ENCODE measurements at places on chromosomes 2 and 18.

DNA sequence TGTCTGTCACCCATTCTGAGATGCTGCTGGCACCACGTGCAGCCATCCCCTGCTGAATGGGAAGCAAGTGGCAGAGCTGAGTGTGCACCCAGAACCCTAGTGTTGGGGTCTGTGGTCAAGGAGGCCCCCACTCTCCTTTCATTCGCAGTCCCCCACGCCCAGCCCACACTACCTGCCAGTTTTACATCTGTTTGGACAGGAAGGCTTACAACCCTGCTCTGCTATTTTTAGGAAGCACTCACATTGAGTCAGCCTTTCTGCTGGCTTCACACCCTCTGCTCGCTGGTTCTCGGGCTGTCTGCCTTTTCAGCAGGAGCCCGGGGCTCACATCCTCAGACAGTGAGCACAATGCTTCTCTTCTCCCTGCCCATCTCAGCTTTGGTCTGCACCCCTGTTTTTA is 10.7 kb upstream of the ADCY3 start:
- DNase-seq: peak; percentile 19

DNA sequence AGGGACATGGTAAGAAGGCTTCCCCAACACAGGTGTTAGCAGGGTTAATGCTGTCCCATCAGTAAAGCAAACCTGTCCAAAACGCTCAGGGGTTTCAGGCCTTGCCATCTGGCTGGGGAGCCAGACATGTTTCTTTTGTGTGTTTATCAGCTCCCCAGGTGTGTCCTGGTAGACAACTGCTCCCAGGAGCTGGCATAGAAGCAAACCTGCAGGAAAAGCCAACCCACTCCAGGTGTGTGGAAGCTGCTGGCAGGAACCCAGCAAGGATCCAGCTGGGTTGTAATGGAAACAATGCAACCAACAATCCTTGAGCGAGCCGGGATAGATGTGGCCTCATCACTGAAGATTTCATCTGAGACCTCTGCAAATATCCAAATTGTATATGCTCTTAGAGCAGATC is 123.1 kb downstream of the RAB3GAP1 start:
- no peak for DNase-seq

DNA sequence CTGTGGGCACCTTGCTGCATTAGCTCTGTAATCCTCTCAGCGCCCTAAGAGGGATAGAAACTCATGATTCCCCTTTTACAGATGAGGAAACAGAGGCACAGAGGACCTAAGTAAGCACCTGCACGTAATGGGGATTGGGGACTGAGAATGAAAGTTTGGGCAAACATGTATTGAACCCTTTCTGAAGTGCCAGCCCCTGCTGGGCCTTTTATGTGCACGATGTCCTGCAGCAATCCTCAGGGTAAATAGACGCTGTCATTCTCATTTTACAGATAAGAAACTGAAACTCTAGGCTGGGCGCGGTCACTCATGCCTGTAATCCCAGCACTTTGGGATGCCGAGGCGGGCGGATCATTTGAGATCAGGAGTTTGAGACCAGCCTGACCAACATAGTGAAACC is 117.4 kb downstream of the STPG4 start:
- DNase-seq: no peak

DNA sequence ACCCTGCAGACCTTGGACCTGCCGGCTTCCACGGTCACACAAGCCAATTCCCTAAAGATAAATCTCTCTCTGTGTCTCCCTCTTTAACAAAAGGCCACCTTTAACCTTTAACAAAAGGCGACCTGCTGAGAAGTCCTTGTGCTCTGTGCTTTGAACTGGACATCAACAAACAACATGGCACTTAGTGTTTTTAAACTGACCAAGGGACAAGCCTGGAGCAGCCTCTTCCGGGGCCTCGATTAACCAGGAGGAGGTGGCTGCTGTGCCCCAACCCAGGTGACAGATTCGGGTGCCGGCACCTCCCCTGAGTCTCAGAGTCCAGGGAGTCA is 135.3 kb downstream of the RTP5 start:
- DNase-seq: no peak

DNA sequence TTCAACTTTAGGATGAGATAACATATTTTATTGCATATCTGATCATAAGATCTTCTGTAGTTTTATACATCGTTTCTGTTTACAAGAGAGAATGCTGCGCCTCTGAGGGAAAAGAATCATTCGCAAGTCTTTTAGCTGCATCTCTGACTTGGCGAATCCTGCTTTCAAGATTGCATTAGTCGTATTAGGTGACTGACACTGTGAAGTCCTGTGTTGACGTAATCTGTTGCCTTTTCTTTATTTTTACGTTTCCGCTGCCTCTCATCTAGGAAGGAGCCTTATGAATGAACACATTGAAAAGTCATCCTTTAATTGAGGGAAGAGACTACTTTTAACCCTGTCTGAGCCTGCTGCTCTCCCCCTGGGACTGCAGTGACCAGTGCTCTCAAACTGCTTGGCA is 101.5 kb downstream of the LDLRAD4 start:
- DNase-seq: no peak

DNA sequence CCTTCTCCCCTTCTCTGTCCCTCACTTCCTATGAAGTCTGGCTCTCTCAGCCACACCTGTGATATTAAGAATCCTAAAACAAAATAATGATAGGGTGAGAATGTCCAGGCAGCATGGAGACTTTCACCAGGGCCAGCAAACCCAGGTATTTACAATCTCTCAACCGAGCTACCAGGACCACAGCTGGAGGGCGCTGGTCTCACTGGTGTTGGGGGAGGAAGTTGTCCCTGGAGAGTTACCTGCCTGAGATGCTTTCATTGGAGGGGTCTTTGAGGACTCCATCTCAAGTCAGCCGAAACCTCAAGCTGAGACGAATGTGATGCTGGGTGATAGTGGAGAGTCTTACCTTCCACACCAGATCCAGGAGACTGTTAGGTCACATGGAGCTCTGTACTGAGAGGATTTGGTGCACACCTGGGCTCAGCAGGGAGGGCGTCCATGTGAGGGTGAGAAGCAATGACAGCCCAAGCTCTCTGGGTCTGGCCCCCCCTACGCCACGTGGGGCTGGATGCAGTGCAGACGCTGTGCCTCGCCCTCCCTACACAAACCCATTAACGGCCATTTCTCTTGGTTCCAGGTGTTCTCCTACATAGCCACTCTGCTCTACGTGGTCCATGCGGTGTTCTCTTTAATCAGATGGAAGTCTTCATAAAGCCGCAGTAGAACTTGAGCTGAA is 27.4 kb downstream of the MAL start:
- DNase-seq: no peak

Data from fibroblast of skin of right biceps (primary cell).